ENCODE measurements at places on chromosomes 12 and 14. TPM values are rescaled to one million over a fixed set of nuclear protein-coding genes. Genes with fewer than 3 reads are reported as not detected.

Gene TXNRD1
- 89.4 TPM for total RNA-seq

Gene MGP
- total RNA-seq = 0.67 TPM

DNA sequence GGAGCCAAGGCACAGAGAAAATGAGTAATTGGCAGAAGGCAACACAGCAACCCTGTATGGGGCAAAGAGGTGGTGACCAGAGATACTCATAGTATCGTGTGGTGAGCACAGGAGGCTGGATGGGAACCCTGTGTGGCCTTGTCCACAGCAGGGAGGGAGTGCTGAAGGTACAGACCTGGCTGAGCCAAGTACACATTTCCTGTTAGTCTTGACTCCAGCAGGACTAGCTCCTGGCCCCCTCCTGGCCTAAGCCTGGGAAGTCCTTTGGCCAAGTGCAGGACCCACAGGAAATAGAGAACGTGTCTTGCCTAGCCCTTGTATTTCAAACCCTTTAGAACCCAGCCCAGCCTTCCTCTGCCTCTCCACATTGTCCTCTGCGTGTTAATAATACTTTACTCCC is 289.8 kb upstream of the PWP1 start:
- H3K36me3 ChIP-seq = no peaks in the 10 kb centered on the region
- no peak for DNase-seq
- H3K4me3 ChIP-seq = no peak overlapping the region
- H3K4me1 ChIP-seq = peaks cover 63% of the 10 kb centered on the region
- H3K27ac ChIP-seq = no peak overlapping the region

DNA sequence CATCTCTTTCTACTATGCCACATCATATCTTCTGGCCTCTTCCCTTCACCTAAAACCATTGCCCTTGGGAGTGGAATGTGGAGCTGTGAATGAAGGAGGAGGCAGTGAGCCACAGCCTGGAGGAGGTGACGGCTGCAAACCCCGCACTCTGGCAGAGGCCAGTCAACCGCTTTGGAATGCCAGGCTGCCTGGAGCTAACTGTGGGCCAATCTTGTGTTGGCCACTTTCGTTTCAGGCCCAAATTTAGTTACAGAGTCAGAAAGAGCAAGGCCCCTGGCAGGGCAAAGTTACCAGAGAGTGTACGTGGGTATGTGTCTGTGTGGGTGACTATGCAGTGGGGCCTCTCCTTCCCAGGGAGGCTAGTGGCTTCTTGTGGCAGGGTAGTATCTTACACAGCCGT is 40.1 kb downstream of the CACNA1C start:
- peaks cover 8% of the 10 kb centered on the region for H3K4me1 ChIP-seq
- no peak overlapping the region for H3K4me3 ChIP-seq
- DNase-seq = no peak
